Activated CD4-positive, alpha-beta T cell treated with anti-CD3 and anti-CD28 coated beads, Interleukin-2, amount 10 ng/mL, durations not matched to agents 7 days and 5 days (primary cell): ENCODE measurements at places on chromosomes 12 and 14.
A peak's percentile ranks its signal among the peaks of the same experiment; 100 is the strongest.

GRCh38 chr12:43711348-43711747, 47.2 kb downstream of the PUS7L start:
- DNase-seq, result no peak

DNA sequence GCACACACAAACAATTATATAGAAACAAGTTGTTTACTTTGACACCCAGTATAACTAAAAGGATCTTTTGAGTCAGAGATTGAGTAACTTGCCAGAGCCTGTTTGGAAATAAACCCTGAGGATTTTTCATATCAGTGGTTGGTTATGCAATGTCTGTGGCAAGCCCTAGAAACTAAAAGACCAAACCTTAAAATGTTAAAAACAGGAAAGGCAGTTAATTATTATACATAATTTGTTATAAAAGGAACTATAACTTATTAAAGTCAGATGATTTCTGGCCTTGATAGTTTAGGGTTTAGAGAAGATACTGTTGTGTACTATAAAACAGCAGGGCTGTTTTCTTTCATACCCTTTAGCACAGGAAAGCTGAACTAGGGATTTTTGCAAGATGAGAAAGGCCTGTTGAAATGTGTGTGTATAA, 44.1 kb downstream of the PSEN1 start:
- DNase-seq, result no peak

GRCh38 chr12:27342536-27342935, 9.9 kb downstream of the BMAL2 start:
- no peak for DNase-seq

DNA sequence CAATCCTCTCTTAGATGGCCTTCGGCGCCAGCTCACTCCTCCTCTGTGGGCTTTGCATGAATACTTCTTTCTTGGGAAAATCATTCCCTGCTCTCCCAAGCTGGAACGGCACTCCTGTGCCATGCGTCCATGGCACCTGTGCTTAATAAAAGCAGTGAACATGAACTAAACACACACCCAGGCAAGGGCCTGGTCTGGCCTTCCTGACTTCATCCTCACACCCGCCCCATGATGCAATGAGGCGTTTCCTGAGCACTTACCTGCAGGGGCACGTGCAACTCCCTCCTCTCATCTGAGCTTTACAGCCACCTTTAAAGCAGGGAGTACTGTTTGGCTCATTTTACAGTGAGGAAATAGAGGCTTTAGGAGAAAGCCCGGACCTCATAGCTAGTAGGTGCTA, 219.8 kb downstream of the SLC41A2 start:
- no peak for DNase-seq

GRCh38 chr14:54762296-54762695, 140.3 kb downstream of the GCH1 start:
- no peak for DNase-seq

GRCh38 chr12:29286081-29286790, 94.7 kb downstream of the ERGIC2 start:
- no peak for DNase-seq

DNA sequence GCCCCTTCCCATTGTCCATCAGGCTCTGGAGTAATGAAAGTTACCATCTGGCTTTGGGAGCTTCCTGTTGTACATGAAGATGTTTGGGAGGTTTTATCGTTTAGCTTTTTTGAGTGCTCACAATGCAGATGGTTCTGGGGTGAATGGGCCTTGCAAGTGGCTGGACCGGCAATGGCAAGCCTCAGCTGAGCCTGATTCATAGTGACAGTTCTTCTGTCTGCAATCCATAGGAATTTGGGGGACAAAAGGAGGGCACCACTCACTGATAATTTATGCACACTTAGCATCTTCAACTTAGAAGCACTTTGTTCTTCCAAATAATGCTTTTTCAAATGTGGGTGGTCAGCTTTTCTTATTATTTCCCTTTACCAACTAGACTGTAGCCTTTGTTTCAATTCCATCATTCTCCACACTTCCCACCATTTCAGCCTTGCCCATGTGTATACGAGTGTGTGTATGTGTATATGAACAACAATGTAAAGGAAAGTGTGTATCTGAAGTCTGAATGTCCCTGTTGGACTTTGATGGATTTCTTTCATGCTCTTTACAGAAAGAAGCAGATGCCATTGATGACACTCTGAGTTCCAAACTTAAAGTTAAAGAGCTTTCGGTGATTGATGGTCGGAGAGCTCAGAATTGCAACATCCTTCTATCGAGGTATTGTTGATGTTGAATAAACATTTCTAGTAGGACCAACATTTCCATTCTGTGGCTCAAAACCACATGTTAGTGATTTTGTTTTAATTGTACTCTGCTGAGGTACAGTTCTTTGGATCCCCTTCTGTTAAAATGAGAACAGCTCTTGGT, 125.5 kb downstream of the GPR135 start:
- DNase-seq, result no peak

- DNase-seq, result no peak
Measured at GRCh38 chr12:70815971-70816391, 104.6 kb downstream of the PTPRR start.

DNA sequence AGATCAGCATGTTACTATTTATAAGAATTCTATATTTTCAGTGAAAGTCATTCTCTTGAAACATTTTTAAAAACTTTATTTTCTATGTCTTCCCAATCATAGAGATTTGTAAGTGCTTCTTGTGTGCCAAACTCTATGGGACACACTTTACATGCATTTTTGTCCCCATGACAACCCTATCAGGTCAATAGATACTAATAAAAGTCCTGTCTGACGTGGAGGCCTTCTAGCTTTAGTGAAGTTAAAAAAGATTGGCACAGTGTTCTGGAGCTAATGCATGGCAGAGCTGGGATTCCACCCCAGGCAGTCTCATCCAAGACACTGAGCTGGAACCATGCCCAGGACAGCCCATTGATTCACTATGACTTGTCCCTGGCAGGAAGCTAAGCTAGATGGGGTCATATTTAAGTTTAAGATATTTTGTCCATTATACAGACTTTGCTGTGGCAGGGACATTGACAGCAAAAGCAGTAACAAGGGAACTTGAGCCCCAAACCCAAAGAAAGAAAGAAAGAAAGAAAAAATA, 28.1 kb downstream of the TTC6 start:
- DNase-seq, result no peak

DNA sequence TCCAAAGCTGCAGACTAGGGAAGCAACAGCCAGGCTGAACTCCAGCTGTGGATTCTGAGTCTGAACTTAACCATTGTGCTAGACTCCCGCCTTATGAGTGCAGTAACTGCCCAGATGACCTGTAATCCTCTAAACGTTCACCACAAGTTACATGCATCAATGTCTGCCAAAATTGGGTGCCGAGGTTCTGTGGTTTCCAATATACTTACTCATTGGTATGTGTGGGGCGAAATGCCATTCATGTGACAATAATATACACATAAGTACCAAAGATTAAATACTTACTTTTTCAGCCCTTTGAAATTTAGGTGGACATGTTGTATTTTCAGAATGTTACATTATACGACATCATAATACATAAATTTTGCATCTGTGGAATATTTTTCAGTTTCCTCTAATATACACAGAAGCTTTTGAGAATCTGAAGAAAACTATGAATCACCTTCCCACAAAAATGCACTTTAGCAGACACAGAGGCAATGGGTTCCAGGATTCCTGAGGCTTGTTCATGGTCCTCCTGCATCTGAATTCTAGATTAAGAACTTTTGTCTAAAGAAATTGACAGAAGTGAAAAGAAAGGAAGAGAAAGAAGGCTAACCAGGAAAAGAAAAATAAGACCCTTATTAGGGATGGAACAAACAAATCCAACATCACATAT, 31.7 kb downstream of the GRIP1 start:
- DNase-seq, result no peak

GRCh38 chr12:57431654-57432188, 878 bp upstream of the R3HDM2 start:
- DNase-seq, result no peak

GRCh38 chr12:56374726-56375597, 12.3 kb upstream of the APOF start:
- no peak for DNase-seq

DNA sequence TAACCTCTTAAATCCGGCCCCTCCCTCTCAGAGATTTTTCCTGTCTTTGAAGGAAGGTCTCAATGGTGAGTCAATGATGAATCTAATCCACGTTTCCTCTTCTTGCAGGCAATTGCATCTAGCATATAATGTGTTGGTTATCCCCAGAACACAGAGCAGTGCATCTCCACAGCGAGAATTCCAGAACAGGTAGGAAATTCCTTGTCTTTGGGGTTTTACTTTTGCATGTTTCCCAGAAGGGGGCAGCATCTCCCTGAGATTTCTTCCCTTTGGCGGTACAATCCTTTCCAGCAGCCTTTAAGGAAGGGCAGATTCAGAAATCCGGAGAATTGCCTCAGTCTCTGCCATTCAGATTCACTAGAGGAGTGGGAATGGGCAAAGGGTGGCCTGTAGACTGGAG, 128.0 kb downstream of the KCNA5 start:
- no peak for DNase-seq

GRCh38 chr12:107134558-107134957, 41.2 kb upstream of the CRY1 start:
- DNase-seq, result peak; percentile 55

DNA sequence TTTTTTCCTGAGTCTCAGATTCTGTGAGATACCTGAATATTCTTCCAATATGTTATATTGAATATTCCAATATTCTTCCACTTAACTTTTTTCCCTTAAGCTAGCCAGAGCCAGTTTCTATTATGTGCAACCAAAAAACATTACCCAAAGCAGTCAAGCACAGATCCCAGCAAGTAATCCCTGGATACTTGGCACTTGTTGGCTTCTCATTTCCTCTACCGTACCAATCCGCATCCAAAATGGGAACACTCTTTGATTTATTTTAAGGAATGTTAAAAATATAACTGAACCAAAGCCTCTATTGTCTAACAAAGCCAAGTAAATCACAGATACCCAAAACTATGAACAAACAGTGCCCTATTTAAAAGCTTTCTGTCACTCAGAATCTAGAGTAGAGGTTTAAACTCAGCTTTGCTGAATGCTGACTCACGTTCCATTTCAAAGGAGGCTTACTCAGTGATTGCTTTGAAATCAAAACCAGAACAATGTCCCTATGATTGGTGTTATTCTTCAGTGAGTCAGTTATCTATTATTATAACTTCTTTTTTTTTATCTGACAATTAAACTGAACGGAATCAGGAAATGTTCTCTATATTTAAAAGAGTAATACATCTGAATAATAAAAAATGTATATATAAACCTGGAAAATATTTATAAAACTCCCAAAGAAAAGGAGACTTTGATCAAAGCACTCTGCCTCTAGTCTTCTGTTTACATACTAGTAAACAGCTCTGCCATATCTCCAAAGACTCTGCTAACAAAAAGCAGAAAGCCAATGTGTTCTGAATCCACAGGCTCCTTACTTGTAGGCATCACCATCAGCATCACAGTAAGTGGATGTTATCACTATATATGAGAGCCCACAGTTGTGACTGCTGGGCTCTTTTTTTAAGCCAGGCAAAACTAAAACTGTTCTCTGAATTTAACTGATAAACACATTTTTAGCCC, 360.8 kb downstream of the CCDC91 start:
- DNase-seq, result no peak
